ENCODE measurements at places on chromosomes 2 and 18. TPM values are rescaled to one million over a fixed set of nuclear protein-coding genes. Genes with fewer than 3 reads are reported as not detected.

DNA sequence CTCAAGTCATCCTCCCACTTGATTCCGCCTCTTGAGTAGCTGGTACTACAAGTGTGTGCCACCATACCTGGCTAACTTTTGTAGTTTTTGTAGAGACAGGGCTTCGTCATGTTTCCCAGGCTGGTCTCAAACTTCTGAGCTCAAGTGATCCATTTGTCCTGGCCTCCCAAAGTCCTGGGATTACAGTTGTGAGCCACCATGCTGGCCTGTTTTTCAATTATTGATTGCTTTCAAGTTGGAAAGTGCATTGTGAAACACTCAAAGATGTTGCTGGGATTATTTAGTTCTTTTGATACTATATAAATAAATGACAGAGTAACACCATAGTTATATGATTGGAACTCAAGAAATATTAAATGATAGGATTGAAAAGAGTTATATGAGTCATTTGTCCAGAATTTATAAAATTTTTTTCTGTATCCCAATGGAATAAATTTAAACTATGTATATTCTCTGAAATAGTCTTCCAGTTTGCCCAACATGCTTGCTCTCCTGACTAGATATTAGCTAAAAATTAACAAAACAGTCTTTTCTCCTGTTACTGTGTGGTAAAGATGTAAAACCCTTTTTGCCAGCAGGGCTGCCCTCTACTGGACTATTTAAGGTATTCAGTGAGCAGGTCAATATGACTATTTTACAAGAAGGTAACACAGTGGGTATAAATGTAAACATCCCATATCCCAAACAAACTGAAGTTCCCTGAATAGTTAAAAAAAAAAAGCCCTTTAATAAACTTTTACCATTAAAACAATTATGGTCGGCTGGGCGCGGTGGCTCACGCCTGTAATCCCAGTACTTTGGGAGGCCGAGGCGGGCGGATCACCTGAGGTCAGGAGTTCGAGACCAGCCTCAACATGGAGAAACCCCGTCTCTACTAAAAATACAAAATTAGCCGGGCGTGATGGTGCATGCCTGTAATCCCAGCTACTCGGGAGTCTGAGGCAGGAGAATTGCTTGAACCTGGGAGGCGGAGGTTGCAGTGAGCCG is 42.7 kb downstream of the ACSL3 start:
- peak; percentile 55 for DNase-seq

DNA sequence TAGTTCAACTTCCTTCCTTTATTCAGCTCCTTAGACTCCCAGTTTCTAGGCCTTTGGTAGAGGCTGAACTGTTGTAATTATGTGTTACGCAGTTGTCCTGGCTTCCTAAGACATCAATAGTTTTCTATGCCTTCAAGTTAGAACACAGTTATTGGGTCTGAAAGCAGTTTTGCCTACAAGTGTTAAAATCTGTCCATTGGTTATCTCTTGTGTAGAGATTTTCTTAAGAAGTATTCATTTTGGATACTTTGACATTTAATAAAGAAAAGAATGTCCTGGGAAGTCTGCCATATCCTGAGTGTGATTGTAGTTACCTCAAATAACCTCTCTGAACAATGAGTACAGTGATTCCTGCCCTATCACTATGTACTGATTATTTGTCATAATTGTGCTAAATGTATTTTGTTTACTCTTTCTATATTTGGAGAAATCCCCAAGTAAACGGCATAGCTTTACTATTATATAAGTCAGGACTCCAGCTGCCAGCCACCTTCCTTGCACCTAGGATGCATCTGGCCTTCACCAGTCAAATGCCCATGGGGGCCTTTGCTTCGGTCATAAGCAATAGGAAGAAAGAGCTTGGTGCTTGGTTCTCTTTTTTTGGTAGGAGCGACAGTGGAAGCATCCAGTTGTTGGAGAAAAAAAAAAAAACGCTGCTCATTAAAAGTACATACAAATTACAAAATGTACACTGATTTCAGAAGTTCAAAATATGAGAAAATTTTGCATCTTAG is 449.5 kb upstream of the PKDCC start:
- no peak for DNase-seq

GRCh38 chr2:127094509-127095366 is 12.2 kb downstream of the BIN1 start:
- DNase-seq: no peak

- DNase-seq: no peak
Measured at GRCh38 chr2:227597998-227598397, 695 bp upstream of the SCYGR2 start.

DNA sequence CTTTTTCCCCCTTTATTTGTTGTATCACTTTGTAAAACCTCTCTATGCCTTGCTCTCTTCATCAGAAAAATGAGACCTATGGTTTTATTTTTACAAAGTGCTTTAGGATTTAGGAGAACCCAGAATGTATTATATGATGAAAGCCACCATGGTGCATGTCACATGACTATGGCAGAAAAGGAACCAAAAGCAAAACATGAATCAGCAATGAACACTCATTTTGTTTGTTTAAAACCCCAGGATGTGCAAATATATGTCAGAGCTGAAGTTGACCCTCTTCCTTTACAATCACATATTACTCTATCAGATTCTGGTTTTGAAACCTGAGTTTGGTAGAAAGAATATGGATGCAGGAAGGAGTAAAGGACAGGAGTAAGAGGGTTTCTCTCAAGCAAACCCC is 70.0 kb downstream of the FIGN start:
- DNase-seq: no peak

GRCh38 chr2:101675512-101675911 is 22.0 kb upstream of the MAP4K4 start:
- peak; percentile 21 for DNase-seq

- DNase-seq: peak; percentile 60
Measured at GRCh38 chr18:77000527-77000926, 132.1 kb downstream of the MBP start.

DNA sequence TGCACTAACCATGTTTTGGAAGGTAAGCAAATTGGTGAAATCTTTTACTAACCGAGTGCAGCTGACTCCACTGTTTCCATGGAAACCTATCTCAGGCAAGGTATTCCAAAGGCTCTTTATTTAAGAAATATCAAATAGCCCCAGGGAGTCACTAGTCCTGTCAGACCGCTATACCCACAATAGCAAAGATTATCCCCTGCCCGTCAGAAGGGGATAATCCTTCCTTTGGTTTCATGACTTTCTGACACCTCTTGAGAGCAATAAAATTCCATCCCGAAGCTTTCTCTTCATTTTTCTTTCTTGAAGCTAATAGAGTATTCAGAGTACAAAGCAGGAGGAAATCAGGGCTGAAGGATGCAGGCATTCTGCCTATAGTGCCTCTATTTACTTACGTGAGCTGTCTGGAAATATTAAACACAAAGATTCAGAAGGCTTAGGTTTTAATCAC is 34.7 kb upstream of the MAP2 start:
- DNase-seq: no peak

DNA sequence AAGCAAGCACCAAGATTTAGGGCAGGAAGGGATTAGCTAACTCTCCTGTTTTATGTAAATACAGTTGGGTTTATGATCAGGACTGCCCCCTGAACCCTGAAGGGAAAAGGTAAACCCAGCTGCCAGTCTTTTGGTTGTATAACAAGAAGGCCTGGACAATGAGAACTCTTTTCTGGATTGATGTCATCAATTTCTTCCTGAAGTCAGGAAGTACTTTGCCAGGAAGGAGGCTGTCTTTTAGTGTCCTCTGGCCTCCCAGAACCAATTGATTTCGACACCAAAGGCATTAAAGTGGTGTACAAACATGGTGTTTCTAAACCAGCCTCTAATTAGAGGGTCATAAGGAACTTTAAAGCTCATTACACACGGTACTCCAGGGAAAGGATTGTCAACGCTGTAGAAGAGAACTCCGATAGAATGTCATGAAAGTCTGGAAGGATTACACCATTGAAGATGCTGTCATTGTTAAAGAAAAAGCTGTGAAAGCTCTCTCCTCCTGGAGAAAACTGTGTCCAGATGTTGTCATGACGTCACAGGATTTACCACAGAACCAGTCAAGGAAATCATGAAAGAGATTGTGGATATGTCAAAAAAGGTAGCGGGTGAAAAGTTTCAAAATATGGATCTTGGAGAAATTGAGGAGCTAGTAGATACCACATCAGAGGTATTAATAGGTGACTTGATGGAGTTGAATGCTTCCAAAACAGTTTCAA is 78.8 kb downstream of the ANKRD12 start:
- DNase-seq: no peak

DNA sequence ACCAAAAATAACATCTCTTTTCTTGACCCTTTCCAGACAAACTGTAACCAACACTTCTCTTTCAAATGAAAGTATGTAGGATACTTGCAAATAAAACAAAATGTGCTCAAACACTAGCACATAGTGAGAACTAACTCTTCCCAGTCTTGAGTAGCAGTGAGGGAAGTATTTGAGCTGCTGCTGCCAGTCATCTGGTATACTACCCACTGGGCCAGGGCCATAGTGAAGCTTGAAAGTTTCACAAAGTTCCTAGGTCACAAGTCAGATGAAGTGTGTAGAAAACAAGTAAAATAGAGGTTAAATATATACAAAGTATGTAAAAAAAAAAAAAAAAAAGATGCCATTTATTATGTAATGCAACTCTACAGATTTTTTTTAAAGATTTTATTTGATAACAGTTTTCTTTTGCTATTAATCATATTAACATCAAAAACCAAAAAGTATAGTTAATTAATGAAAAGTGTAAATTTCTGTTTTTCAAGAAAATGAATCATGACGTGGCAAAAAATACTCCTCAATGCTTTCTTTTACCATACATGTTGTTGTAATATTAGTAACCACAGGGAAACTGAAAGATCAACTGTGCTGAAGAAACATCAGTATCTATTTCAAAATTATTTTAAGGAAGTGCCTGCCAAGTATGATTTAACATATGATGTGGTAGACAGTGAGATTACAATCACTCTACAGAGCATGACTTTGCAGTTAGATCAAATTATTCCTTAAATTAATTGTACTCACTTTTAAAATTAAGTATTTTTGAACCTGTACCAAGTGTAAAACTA is 21.6 kb upstream of the TRIB2 start:
- no peak for DNase-seq

DNA sequence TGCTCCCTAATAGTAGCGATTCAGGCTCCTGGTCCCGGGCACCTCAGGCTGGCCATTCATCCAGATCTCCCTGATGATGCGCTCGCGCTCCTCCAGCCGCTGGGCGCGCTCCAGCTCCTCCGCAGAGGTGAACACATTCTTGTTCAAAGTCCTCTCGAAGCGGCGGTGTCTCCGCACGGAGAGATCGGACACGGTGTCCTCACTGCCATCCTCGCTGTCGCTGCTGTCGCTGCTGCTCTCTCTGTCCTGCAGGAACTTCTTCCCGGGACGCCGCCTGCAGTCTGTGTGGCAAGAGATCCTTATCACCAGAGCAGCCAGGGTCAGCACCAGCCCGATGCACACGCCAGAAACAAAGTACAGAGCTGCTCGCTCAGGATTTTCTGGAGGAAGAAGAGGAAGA is 67.5 kb downstream of the EVA1A start:
- no peak for DNase-seq

DNA sequence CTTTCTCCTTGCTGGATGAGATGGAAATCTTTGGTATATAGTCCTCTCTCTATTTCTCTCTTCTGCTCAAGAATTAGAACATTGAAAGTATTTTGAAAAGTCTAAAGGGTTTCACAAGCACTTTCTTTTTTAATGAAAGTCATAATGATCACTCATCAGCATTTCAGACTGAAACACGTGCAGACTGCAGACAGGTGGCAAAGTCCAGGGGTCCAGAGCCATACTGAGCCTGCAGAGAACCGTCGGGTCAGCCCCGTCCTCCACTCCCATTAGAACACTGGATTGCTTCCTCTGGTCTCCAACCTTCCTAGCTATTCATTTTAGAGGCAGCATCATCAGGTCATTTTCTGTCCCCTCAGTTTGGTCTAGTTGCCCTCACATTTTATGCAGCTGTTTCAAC is 3.1 kb downstream of the TMEM247 start:
- no peak for DNase-seq

DNA sequence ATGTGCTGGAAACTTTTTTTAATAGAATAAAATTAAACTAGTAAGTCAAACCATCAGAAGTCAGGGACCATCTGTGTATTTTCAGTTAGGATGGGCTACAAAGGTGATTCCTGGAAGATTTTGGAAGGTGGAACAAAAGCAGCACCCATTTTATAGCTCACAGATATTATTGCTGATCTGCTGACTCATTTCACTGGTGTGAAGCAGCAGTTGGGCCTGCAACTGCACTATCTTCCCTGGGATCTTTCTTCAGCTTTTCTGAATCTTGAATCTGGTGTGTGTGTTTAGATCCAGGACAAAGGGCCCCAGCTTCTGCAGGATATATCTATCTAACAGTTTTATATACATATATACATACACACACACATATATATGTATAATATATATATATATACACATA is 35.6 kb upstream of the BCL11A start:
- no peak for DNase-seq

- no peak for DNase-seq
Measured at GRCh38 chr2:39737661-39738060, 41.4 kb downstream of the THUMPD2 start.

- DNase-seq: peak; percentile 87
Measured at GRCh38 chr2:28445448-28446258, 50.2 kb upstream of the PLB1 start.

DNA sequence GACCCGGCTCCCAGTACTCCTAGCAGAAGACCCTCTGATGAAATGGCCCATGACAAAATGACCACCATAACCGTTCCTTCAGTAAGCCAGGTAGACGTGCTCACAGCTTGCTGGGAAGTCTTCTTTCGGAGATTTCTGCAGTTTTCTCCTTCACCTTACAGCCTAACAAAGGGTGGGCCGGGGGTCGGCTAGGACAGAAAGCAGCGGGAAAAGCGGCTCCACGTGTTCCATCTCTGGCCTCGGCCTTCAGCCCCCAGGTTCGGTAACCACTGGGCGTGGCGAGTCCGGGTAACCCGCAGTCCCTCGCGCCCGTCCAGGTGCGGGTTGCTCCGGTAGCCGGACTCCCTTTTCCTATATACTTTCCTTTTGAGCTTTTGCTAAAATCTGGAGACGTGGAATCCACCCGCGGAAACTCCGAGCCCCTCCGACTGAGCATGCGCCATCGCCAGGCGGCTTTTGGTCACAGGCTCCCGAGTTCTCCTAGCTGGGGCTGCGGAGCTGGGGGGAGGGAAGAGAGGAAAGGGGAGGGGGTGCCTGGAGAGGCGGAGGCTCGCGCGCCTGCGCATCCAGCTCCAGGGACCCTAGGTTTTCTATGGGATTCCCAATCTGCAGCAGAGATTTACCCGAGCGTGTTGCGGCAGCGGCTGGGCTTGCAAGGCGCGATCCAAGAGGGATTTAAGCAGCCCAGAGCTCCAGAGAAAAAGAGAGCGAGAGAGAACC is at the start of gene VSNL1:
Gene VSNL1 (plus strand): TSS at position 604 of the 720 bp plus-strand sequence. CDS start 51,379 bp downstream, outside the sequence.
- DNase-seq: no peak

DNA sequence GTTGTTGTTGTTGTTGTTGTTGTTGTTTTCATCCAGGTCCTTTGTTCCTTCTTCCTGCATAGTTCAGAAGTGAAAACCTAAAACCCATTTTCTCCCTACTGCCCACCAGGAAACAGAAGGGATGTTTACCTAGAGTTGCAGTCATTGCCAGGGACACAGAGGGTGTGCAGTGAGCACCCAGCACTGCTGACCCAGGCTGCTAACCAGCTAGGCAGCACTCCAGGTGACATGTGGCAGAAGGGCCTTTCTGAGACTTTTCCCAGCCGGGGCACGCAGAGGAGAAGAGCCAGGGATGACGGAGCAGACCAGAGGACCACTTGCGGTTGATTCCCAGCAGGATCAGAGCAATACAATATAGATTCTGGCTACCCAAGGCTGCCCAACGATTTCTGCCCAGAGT is 286.3 kb downstream of the BCL11A start:
- no peak for DNase-seq

GRCh38 chr18:70301667-70302066 is 12.8 kb downstream of the SOCS6 start:
- no peak for DNase-seq

Gene STAT1
- 376 TPM for total RNA-seq

Gene CRYBA2
- not detected for total RNA-seq

Gene ADRA2B
- 0.52 TPM for total RNA-seq
